Neural progenitor cell (in vitro differentiated cells): ENCODE measurements at places on chromosomes 12 and 14.

- no peak for DNase-seq
Measured at GRCh38 chr12:121786440-121786825, 7.1 kb downstream of the RHOF start.

DNA sequence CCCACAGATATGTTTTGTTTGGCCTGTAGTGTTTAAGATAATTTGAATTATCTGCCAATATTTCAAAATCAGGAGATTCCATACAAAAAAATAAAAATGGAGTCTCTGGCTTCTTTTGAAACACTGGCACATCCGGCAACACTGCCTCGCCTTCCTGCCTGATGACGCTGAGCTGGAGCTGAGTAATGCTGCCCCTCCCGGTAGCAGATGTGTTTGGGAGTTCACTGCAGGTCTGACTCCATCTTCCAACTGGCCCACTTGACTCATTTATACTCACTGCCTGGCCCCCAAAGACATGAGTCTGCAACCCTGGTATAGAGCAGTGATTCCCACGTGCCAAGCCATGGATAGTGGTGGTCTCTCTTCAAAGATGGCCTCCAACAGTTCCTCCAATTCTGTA lies 7.4 kb downstream of the CIT start:
- no peak for DNase-seq

DNA sequence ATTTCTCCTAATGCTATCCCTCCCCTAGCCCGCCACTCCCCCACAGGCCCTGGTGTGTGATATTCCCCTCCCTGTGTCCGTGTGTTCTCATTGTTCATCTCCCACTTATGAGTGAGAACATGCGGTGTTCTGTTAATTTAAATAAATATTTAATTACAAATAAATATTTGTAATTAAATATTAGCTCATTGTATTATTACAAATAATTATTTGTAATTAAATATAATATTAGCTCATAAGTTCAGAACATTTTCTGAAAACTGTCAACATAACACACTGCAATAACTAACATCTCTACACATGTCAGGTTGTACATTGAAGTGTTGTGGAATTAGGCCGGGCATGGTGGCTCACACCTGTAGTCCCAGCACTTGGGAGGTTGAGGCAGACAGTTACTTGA lies 5.4 kb downstream of the RAB3IP start:
- no peak for DNase-seq

DNA sequence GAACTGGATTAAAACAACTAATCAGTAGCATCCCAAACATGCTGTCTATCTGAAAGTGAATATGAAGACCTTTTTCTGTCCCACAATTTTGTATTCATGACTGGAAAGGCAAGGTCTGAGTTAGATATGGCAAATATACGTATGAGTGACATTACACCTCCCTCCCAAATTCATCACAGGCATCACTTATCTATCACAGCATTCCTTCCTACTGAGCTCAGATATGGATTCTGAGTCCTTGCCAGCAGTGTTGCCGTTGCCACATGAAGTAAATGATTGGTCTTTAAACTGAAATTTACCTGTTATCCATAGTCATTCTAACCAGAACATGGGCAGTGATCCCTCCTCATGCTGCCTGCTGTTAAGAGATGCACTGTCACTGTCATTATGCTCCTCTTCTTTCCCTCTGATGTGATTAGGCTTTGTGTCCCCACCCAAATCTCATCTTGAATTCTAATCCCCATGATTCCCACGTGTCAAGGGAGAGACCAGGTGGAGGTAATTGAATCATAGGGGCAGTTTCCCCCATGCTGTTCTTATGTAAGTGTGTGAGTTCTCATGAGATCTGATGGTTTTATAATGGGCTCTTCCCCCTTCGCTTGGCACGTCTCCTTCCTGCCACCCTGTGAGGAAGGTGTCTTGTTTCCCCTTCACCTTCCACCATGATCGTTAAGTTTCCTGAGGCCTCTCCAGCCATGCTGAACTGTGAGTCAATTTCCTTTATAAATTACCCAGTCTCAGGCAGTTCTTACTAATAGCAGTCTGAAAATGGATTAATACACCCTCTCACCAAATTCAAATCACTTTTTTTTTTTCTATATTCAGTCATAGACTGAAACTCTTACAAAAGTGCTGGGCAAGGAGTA lies 288.4 kb downstream of the NUAK1 start:
- DNase-seq: no peak

GRCh38 chr12:127963933-127964332 lies 303.0 kb upstream of the TMEM132C start:
- DNase-seq: no peak

DNA sequence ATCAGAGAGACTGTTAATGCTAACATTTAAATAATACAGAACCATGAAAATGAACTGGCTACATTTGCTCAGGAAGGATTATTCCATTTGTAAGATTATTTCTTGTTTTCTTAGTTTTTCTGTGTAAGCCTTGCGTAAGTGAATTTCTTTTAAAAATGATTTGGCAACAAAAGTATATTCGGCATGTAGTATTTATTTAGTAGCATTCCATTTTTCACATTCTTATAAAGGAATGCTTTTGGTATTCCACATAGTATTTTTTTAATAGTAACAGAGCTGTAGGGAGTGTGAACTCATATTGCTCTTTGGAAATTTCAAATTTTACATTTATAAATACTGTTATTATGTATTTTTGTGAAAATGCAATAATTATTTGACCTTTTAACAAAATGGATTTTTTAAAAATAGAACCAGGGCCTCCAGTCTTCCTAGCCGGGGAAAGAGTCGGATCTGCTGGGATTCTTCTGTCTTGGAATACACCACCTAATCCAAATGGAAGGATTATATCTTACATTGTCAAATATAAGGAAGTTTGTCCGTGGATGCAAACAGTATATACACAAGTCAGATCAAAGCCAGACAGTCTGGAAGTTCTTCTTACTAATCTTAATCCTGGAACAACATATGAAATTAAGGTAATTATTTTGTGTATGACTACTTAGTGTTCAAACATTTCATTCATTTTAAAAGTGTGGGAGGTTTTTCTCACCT lies 1.2 kb downstream of the PTPRQ start:
- no peak for DNase-seq

DNA sequence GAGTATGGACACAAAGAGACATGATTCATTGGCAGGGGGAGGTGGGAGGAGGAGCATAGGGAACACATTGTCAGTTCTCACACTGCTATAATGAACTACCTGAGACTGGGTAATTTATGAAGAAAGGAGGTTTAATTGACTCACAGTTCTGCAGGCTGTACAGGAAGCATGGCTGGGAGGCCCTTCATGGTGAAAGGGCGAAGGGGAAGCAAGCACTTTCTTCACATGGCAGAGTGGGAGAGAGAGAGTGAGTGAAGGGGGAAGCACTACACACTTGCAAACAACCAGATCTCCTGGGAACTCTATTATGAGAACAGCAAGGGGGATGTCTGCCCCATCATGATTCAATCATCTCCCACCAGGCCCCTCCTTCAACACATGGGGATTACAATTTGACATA lies 391.8 kb downstream of the BMP4 start:
- no peak for DNase-seq

GRCh38 chr14:47959740-47960139 lies 284.3 kb upstream of the MDGA2 start:
- DNase-seq: no peak

- DNase-seq: no peak
Measured at GRCh38 chr12:119565404-119565803, 28.2 kb upstream of the TMEM233 start.

- no peak for DNase-seq
Measured at GRCh38 chr12:16553457-16553856, 52.5 kb downstream of the LMO3 start.

- peak; percentile 6 for DNase-seq
Measured at GRCh38 chr12:82174936-82175335, 183.3 kb downstream of the CCDC59 start.

DNA sequence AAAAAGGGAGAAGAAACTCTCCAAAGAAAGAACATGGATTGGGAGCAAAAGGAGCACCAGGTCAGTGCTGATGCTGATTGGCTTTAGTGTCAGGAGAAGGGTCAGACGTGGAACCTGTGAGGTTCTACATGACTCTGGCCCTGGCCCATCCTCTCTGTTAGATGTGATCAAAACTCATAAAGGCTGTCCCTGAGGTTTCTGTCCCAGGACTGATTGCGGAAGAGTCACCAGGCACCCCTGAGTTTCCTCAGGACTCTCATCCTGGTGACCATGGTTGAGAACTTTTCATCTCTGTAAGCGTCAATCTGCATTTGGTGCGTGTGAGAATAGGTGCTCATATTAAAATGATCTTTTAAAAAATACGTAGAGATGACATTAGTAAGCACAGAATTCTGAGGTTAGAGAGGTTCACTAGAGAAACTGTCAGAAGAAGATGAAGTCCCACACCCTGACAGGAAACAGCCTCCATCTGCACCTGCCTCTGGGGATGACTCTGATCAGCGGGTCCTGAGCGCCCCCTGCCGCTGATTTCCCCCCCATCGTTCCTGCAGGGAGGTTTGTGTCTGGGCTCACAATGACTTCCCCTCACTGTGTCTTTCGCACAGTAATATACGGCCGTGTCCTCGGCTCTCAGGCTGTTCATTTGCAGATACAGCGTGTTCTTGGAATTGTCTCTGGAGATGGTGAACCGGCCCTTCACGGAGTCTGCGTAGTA lies 741.8 kb downstream of the TMEM121 start:
- DNase-seq: no peak
